Renal cortex interstitium (tissue), 15 donors: ENCODE measurements at places on chromosomes 12 and 14. TPM values are rescaled to one million over a fixed set of nuclear protein-coding genes. Genes with fewer than 3 reads are reported as not detected.

DEPDC4 gene
- polyA plus RNA-seq = 6.8 TPM

DNA sequence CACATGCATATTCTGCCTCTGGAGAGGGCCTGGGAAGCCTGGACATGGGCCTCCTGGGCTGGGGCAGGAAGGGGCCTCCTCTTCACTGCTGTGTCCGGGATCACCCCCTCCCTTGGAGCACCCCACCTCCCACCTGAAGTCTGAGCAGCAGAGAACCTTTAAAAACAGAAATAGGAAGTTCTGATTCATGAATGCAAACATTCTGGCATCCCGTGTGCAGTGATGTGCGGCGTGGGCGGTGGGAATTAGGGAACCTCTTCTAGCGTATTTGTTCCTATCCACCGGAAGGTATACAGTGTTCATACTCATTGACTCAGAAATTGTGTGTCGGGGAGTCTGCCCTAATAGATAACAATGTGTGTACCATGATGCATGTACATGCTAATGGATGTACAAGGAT, 46.2 kb downstream of the C14orf132 start:
- no peak for DNase-seq

DNA sequence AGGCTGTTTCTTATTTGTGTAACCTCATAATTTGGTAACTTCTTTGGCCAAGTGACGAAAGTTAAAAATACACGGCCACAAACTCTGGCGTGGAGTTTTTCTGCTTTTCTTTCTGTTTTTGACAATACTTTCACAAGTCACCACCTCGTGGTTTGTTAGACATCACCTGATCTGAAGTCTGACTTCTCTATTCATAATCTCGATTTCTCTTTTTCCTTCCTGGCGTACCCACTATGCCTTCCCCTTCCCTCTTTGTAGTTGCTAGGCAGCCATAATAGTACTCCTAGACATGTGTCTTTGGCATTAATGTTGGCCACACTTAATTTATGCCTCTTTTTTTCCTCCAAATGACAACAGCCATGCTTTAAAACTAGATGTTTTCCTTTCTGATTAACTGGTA, 97.6 kb downstream of the POLR3B start:
- DNase-seq = no peak

VRTN gene
- not detected for polyA plus RNA-seq

DICER1 gene
- 60.5 TPM for polyA plus RNA-seq

- no peak for DNase-seq
Measured at GRCh38 chr12:4997939-4998338, 45.7 kb upstream of the KCNA5 start.

DNA sequence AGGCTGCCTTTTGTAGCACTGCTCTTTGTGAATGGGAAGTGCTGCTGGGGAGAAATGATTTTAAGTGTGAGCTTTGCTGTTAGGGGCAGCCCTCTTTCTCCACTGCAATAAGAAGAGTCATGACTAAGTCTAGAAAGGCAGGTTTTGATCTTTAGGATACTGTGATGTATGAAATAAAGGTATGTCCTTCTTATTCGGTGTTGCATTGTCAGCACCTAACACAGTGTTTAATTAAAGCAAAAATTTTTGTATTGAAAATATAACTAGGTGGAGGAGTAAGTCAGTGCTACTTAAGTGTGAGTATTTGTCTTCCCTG, 81.5 kb downstream of the ETV6 start:
- DNase-seq = no peak

DNA sequence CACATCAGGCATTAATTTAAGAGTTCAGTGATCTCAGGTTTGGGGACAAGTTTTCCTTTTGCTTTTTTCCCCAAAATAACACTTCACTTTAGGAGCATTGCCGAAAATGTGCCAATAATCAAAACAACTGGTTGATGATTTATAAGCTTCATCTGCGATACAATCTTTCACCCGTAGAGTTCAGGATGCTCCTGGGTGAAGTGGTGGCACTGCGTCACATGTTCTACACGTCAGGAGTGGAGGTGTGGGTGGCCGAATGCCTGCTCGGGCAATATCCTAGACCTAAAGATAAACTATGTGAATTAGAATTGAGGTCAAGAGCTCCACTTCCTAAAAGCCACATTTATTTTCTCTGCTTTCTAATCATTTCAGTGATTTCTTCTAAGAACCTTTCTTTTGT, 70.9 kb upstream of the DICER1 start:
- no peak for DNase-seq

DNA sequence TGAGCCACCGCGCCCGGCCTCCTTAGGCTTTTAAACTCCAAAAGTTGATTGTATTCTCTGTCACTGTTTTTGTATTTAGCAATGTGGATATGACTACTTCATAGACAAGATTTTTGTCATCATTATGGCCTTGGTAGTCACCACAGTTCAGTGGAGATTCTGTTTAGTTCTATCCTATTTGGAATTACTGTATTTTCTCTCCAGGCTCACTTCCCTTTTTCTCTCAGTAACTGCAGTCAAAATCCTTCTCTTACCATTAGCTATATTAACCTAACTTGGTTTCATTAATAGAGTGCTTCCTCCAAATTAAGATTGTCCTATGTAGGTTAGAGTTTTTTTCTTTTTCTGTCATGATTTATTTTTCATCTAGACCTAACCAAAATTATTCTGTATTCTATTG, 283.9 kb downstream of the TMTC2 start:
- DNase-seq = no peak

- no peak for DNase-seq
Measured at GRCh38 chr12:104493496-104493895, 36.7 kb downstream of the CHST11 start.

- DNase-seq = no peak
Measured at GRCh38 chr12:66776974-66777373, 98.1 kb upstream of the GRIP1 start.

GZMB gene
- 1.2 TPM for polyA plus RNA-seq

GLS2 gene
- polyA plus RNA-seq = 3.0 TPM
